ENCODE measurements at places on chromosomes 16 and 17.

- DNase-seq, result no peak
Measured at GRCh38 chr17:41812381-41813151, at the start of gene FKBP10. Gene FKBP10 (plus strand): TSS chr17:41813004. CDS start chr17:41813035, 31 bp downstream.

GRCh38 chr17:7833795-7834541, at the start of gene KDM6B:
Gene KDM6B (plus strand): TSS chr17:7834217. CDS start chr17:7845555, 11,338 bp downstream.
- no peak for DNase-seq

GRCh38 chr16:49016461-49016860, 265.2 kb downstream of the CBLN1 start:
- DNase-seq, result no peak

- DNase-seq, result no peak
Measured at GRCh38 chr16:78194948-78195347, 95.5 kb downstream of the WWOX start.

GRCh38 chr16:56625943-56626654, 518 bp downstream of the MT1E start:
- DNase-seq, result no peak

DNA sequence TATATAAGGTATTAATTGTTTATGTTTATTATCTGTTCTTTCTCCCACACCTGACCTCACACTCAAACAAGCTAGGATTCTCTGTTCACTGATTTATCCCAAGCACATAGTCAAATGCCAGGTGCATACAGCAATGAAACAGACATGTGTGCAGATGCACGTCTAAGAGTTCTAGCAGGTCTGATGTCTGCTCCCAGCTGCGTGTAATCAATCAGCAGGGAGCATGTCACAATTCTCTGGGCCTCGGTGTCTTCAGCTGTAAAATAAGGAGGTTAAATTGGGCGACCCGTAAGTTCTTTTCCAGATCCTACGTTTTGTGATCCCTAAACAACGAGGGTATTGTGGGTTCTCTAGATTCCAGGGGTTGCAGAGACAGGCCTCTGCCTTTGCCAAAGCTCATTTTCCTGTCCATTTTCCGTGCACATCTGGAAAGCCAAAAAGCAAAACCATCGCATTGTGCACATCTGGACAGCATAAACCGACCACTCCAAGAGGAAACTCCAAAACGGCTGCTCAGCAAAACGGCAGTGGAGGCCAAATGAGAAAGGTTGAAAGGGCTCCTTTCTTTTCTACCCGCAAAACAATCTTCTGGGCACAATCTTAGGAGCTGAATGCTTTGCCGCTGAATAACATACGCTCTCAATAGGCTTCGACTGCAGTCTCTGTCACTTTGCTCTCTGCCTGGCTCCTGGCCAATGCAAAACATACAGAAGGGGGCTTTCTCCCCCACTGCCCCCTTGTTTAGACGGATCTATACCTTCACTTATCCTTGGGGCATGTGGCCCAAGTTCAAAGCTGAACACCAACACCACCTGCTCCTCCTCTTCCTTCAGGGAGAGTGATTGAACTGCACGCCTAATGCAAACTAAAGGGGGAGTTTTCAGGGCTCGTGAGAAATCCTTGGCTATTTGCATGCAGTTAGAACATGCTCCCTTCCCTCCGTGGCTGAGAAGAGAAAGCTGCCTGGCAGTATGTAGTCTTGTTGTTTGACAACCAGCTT, 426.3 kb downstream of the SLC39A11 start:
- no peak for DNase-seq

GRCh38 chr17:19494961-19495806, 38.5 kb upstream of the SLC47A1 start:
- no peak for DNase-seq

- DNase-seq, result no peak
Measured at GRCh38 chr17:20968913-20969616, 73.7 kb downstream of the USP22 start.

DNA sequence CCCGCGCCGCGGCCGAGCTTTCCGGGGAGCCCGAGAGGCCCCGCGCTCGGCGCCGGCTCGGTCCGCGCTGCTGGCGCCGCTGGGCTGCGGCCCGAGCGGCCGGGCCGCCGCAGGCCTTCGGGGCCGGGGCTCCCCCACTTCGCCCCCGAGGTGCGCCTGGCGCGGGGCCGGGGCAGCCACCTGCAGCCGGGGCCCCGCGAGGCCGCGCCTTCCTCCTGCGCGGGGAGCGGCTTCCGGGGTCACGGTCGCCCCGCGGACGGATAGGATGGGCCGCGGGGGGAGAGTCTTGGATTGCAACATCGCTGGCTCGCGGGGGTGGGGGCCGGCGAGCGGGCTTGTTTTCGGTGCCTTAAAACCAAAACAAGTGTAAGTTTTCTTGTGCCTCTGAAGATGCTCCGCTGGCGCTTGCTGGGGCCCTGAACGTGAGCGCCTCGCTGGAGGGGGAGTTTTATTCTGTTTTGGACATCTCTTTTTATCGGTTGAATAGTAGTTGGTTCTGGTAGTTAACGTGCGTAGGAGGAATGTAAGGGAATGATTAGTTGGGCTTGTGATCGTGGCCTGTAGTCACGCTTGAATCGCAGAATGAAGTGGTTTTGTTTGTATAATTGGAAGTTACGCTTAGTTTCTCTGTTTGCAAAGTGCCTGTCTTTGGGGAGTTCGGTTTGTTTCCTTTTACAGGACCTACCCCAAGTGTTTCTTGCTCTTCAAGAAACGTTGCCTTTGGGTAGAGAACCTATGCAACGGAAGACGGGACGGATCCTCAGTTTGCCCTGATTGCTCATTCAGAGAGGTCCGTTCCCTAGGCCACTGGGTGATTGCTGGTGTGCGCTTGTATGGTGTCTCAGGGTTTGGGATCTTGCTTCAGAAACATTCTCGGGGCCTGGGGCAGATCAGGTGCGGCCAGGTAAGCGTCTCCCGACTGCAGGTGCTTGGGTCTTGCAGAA, 724 bp downstream of the UBE2I start:
- DNase-seq, result no peak

GRCh38 chr17:36149296-36149820, 27.1 kb downstream of the TBC1D3B start:
- peak; percentile 15 for DNase-seq

DNA sequence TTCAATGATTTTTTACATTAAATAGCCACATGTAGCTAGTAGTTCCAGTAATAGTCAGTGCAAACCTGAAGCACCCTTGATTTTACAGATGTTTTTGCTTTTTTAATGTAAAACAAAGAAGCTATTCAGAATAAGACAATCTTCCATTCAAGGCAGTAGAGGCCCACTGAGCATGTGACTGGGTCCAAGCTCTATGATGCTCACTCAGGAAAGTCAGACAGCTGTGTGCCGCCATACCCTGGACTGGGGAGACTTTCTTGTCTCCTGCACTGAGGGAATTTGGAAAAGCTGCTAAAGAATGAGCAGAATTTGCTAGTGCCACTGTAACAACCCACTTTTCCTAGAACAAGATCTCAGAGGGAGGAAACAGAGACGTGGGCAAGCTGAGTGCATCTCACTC, 11.5 kb downstream of the CENPN start:
- no peak for DNase-seq

DNA sequence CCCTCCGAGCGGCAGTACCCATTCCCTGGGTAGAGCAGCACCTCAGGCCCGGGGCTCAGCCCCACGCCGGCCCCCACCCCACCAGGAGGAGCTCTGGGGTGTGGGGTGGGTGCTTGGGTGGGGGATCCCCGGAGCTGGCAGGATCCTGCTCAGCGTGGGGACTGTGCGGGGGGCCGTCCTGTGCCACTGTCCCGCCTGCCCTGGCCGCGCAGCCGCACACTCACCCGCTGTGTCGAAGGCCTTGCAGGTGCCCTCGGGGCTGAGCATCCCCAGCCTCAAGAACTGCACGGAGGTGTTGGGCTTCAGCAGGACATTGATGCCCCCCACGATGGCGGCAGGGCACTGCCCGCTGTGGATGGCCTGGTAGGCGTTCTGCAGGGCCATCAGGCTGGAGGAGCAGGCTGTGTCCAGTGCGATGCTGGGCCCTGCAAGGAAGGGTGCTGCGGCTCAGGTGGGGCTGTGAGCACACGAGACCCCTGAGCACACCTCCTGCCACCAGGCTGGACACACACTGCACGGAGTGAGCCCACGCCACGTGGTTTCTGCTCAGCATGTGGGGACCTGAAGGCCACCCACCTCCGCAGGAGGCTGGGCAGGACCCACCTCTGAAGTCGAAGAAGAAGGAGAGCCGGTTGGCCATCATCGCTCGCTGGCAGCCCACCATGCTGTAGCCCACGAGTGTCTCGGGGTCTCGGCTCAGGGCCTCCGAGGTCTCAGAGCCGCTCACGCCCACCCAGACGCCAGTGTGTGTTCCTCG, 4.9 kb downstream of the FASN start:
- no peak for DNase-seq

DNA sequence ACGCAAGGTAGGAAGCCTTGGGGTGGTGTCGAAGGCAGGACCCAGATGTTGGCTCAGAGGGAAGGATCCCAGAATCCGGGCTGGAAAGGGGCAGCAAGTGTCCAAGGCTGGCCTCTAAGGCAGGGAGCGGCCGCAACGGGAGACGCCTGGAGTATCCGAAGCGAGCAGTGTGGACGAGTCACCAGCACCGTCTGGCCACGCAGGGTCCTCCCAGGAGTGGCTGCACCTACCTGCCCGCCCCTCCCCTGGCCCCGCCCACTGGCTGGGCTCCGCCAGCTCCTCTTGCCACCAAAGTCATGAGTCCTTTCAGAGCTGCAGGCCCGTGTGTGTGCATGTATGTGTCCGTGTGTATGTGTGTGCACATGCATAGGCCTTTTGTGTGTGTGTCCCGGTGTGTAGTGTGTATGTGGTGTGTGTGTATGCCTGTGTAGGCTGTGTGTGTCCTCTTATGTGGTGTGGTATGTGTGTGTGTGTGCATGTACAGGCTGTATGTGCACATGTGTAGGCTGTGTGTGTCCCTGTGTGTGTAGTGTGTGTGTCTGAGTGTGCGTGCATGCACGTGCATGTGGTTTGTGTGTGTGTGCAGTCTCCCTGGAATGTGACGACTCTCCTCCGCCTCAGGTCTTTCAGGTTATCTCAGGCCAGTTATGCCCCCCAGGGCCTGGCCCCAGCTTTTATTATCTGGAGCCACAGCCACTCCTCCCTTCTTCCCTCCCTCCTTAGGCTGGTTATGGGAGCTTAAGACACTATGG, at the start of gene PRSS8:
Gene PRSS8 (minus strand): TSS at position 193 of the 752 bp plus-strand sequence. CDS start 229 bp downstream, outside the sequence.
- DNase-seq, result no peak

DNA sequence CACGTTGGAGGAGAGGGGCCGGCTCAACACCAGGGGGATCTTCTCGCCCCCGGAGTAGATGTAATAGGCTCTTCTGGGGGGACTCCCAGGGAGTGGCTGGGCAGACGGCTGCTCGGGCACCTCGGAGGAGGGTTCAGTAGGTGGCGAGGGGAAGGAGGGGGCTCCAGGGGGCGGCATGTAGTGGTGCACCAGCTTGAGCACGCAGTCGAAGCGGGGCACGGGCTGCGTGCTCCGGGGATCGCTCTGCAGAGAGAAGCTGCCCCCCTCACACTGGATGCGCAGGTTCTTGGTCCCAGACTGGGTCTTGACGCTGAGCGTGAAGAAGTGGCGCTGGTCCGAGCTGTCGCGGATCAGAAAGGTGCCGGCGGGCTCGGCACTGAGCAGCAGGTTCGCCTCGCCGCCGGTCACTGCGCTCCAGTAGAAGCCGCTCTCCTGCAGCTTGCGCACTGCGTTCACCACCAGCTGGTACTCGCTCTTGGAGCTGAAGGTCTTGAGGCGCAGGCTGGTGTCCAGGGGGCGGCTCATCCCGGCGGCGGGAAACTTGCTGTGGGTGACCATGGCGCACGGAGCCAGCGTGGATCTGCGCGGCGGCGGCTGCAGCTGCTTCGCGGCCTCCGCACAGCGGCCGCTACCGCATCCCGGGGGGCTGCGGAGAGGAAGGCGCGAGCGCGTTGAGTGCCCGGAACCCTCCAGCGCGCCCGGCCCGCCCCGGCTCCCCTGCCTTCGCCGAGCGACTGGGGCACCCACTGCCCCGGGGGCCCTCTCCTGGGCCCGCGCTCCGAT, 1.1 kb downstream of the SOCS3 start:
- no peak for DNase-seq

DNA sequence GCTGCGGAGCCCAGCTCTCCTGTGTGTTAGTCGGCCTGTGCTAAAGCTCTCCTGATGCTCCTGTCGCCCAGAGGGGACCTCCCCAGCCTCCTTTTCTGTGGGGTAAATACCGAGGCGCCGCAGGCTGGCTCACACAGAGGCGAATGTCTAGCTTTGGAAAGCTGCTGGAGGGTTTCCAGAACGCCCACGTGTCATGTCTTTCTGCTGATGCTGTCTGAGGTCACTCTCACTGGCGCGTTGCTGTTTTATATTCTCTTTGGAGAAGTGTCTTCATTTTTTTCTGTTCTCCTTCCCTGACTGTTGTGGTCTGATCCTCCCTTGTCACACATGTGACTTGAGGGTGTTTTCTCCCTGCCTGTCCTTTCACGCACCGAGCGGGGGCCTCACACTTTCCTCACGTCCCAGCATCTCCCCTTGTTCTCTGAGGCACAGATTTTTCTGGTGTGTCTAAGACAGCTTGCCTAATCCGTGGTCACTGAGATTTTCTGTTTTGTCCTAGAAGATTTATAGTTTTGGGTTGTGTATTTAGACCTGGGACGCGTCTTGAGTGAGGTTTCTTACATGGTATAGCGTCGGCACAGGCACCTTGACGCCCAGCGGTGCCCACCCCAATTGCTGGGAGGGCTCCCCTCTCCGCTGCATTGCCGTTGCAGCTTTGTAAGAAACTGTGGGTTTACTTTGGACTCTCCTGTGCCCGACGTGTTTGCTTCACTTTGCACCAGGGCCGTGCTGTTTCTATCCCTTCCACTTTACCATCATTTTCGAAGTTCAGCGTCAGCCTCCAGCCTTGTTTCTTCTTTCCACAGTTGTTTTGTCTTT, 92.1 kb upstream of the ZNF750 start:
- no peak for DNase-seq

- no peak for DNase-seq
Measured at GRCh38 chr17:79623786-79624717, 13.2 kb upstream of the RBFOX3 start.

- DNase-seq, result peak; percentile 66
Measured at GRCh38 chr17:82859431-82860403, 19.9 kb upstream of the ZNF750 start.

DNA sequence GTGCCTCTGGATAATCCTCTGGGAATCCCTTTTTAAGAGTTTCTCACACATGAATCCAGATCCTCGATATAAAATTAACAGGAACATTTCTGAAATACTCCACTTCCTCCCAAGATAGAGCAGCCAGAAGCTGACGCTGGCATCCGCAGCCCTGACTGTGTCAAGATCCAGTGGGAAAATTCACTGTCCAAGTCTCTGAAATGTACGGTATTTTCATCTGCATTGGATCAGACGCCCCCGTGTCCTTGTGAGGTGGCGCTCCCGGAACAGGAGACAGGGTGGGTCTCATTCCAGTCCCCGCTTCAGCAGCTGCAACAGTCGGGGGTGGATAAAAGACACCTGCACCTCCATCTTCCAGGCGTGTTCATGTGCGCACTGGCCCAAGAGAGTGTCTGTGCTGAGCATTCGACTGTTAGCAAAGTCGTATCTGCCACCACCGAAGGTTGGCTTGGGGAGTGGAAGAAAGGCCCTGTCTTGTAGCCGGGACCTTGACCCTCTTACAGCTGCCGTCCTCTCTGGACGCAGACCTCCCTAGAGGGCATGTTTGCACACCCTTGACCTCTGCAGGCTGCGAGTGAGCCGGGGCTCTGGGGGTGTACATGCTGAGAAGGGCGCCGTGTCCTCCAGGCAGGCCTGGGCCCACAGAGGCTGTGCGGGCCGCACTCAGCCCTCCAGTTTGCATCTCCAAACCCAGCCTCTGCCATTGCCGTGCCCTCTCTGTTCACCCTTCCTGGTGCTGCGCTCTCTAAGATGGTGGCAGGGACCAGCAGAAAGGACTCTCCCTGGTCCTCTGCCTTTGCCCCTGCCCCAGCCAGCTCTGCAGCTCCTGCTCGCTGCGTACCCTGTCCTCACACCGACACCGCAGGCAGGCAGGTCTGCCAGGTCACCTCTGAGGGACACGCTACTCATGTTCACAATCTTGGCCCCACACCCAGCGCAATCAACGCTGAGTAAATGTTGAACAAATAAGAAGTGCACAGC, 72.0 kb upstream of the CHMP6 start:
- DNase-seq, result no peak

All from CMK (cell line).